Ecto neural progenitor cell (in vitro differentiated cells): ENCODE measurements at places on chromosomes 3 and 15.
A peak's percentile ranks its signal among the peaks of the same experiment; 100 is the strongest.

- no peak for DNase-seq
Observed at GRCh38 chr3:178388473-178388872, 147.8 kb upstream of the KCNMB2 start.

DNA sequence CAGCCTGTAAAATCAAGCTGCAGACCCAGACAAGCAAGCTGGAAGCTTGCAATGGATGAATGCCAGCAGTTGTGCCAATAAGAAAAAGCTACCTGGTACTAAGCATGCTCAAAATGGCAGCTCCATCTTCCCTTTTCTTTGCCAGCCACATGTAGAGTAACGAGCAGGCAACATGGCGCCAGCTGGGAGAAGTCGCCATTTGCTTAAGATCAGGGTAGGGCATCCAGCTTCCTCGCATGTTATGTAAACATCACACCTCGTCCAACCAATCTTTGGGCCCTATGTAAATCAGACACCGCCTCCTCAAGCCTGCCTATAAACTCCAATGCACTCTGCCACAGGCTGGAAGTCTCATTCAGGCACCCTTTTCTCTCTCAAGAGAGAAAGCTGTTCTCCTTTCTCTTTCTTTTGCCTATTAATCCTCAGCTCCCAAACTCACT, 973.9 kb downstream of the FHIT start:
- no peak for DNase-seq

GRCh38 chr15:87628311-87628710, 628.2 kb downstream of the NTRK3 start:
- DNase-seq = no peak

DNA sequence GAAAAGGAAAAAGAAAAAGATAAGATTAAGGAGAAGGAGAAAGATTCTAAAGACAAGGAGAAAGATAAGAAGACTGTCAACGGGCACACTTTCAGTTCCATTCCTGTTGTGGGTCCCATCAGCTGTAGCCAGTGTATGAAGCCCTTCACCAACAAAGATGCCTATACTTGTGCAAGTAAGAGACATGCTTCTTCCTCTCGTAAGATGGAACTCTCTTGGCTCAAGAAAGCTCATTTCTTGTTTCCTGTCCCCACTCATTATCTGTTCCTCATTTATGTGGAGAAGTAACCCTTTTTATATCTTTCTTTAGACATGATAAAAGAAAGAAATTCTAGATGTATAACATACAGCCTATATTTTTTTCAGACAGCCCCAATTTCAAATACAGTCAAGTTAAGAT, 101.4 kb downstream of the KLHL25 start:
- DNase-seq = no peak

GRCh38 chr3:15536856-15537255, 15.3 kb upstream of the COLQ start:
- DNase-seq = no peak

DNA sequence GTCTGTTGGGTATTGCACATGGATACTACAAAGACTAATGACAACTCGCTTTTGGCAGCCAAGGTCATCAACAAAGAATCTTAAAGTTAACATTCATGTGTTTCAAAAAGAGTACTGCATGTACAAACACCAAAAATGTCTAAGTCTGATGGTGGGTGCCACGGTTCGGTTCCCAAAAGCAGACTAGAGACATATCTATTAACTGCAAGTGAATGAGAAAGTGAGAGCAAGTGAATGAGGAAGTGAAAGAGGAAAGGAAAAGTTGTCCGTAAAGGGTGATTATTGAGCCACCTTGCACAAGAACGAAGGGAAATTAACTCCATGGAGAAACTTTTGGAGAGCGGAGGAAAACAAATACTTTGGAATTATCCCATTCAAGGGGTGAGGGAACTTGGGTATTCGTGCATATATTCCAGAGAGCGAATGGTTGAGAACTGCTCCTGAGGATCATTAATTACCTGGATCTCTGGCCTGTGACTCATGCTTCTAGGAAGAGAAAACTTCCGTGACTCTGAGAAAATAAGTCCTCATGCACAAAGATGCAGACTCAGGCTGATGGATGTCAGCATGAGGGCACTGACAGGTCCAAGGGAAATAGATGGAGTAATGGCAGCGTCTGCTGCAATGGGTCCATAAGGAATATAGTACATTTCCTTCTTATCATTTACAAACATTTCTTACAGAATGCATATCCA, 336.5 kb upstream of the TGFBR2 start:
- no peak for DNase-seq

GRCh38 chr3:147680837-147681483, 271.8 kb downstream of the ZIC1 start:
- no peak for DNase-seq

- DNase-seq = no peak
Observed at GRCh38 chr3:10976770-10977169, 15.8 kb upstream of the SLC6A1 start.

DNA sequence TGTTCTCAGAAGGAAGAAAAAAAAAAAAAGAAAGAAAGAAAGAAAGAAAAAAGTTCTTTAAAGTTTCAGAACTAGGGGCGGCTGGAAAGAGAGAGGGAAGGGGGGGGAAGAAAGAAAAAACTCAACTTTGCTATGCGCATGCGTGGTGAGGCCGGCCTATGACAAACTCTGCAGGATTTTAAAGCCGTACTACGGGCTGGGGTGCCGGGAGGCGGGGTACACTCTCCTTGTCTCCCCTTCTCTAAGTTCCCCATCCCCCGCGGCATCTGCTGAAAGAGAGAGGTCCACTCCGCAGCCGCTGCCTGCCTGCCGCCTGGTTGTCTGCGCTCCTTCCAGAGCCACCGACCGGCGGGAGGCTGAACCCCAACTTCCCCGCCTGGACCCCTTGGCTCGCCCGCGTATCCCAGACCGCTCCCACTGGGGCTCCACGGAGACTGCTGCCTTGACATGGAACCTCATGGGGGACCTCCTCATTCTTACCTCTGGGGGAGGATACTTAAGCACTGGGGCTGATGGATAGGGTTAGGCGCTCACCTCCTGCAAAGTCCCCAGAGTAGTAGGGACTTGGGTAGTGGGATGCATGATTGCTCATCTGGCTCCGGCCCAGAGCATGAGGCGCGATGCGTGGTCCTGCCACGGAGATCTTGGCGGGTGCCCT, 1.4 kb upstream of the WNT5A start:
- DNase-seq = peak; percentile 71

DNA sequence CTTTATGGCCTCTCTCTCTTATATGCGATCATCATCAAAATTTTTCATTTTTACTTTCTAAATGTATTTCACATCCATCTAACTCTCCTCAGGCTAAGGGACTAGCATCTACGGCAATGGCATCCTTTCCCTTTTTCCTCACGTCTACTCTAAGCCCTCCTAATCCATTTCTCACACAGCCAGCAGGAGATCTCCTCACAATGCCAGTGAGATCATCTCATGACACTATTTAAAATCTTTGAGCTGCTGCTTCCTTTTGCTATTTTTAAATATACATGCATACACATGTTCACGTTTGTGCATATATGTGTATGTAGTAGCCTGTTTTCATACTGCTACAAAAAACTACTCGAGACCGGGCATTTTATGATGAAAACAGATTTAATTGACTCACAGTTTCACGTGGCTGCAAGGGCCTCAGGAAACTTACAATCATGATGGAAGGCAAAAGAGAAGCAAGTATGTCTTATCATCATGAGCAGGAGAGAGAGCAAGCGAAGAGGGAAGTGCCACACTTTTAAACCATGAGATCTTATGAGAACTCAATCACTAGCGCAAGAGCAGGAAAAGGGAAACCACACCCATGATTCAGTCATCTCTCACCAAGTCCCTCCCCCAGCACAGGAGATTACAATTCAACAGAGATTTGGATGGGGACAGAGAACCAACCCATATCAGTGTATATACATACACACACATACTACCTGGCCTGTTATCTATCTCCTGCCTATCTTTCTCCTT, 599.2 kb upstream of the ROBO1 start:
- no peak for DNase-seq

DNA sequence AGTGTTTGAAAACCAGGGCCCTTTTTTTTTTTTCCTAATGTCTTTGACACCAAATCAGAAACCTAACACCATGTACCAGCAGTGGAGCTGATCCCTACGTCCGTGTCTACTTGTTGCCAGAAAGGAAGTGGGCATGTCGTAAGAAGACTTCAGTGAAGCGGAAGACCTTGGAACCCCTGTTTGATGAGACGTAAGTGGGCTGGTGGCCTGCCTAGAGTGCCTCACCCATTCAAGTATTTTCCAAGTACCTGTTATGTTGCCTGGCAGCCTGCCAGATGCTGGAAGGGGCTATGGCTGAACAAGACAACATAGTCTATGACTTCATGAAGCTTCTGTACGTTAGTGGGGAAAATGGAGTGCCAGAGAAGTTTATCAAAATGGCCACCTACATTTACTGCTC, 39.7 kb downstream of the ESYT3 start:
- no peak for DNase-seq

DNA sequence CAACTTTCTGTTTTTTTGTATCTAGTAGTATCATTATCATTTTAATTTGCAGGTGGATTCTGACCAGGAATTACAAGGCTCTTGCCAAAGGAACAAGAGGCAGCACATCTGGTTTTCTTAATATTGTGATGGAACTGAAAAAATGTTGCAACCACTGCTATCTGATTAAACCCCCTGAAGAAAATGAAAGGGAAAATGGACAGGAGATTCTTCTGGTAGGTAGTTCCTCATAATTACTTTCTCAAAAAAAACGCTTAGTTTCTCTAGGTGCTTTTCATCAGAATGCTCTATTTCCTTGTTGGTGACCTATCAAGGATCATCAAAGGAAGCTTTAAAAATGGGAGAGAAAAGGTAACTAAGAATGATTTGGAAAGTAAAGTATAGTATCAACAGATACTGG, 71.6 kb downstream of the CHD2 start:
- DNase-seq = no peak

GRCh38 chr3:80836395-80836794, 925.0 kb downstream of the GBE1 start:
- DNase-seq = no peak

- DNase-seq = no peak
Observed at GRCh38 chr3:33940149-33940548, 141.7 kb downstream of the PDCD6IP start.

- no peak for DNase-seq
Observed at GRCh38 chr3:29559741-29560465, 279.0 kb downstream of the RBMS3 start.

DNA sequence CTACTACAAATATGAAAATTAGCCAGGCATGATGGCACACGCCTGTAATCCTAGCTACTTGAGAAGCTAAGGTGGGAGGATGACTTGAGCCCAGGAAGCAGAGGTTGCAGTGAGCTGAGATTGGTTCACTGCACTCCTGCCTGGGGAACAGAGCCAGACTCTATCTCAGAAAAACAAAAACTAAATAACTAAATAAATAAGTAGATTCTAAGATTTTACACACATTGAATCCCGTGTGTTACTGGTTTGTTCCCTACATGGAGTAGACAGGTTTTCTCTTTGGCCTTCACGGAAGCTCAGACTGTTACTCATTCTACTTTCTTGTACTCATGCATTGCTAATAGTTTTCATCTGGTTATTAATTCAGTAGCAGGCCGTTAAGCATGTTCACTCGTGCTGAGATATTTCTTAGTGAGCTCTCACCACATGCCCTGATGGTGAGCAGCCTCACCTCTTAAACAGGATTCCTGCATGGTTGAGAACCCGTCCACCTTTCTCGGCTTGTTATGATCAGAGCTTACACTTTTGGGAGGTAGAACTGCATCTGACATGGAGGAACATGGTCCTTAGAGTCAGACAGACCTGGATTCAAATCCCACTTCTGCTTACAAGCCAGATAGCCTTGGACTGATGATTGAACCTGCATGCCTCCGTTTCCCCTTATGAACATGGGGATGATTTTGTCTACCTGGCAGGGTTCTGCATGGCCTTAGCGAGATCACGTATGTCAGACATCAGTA, 49.1 kb downstream of the CMTM7 start:
- DNase-seq = no peak

DNA sequence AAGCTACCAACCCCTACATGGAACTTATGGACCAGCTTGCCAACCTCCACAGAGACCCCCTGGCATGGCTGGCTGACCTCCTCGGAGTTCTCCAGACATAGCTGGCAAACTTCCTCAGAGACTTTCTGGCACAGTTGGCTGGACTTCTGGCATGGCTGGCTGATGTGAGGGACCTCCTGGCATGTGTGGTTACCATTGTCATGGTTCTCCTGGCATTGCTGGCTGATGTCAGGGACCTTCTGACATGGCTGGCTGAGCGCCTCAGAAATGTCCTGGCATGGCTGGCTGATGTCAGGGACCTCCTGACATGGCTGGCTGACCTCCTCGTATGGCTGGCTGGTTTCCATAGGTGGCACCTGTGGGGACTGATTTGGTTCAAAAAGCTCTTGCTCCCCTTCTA, 17.5 kb downstream of the MAP1A start:
- DNase-seq = no peak

DNA sequence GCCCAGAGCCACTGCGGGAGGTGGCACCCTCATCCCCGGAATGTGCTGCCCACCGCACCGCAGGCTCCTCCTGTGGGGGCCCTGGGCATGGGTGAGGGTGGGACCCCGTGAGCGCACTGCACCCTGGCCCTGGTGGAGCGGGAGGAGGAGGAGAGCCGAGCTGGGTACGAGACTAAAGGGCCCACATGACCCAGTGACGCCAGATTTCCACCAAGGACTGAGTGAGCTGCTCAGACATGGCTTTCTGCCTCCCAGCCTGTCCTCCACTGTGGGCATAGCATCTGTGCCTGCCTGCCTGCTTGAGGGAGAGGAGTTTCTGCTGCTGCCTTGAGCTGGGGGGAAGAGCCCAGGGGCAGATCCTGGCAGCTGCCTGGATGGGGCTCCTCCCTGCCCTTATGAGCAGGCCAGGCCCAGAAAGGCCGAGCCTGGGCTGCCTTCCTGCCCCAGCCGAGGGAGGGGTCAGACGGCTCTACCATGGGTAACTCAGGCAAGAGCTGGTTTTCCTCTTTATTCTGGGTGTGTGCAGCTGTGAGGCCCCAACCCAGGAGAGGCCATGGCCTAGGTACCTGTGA, 88.4 kb downstream of the VGLL4 start:
- DNase-seq = no peak

DNA sequence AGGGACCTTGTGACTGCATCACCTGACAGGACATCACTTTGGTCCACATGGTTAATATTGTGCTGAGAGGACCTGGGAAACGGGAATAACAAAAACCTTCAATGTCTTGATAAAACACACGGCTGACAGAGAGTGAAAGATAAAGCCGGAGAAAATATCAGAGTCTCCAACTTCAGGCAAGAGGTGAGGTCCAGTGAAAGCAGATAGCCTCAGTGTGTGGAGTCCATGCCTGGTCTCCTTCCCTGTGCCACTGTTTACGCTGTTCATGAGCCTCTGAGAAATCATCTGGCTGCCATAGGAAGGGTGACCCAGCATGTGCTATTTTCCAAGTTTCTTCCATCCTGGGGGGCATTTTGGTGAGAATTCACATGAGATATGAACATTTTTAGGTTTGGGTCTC, 39.8 kb downstream of the CCR3 start:
- DNase-seq = no peak

- no peak for DNase-seq
Observed at GRCh38 chr3:121483290-121483689, 62.5 kb downstream of the POLQ start.

GRCh38 chr3:7734456-7734855, 767.2 kb upstream of the LMCD1 start:
- no peak for DNase-seq
